ENCODE measurements at places on chromosomes 3 and 15.

DNA sequence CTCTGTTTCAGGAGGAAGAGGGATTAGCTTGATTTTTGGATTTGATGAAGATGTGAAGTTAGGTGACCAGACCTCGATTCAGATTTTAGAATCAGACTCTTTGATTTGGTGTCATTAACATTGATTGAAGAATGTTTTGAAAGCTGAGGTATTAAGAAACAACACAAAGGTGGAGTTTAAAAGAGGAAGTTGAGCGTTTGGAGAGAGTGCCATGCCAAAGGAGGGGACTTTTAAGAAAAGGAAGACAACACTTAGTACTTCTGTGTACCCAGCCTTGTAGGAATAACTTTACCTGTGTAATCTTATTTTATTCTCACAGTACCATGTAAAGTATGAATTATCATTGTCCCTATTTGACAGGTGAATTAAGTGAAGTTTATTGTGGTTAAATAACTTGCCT lies 34.4 kb downstream of the PPARG start:
- DNase-seq = no peak
- H3K4me1 ChIP-seq = no peaks in the 10 kb centered on the region
- no peaks in the 10 kb centered on the region for H3K36me3 ChIP-seq
- H3K4me3 ChIP-seq = no peak overlapping the region

DNA sequence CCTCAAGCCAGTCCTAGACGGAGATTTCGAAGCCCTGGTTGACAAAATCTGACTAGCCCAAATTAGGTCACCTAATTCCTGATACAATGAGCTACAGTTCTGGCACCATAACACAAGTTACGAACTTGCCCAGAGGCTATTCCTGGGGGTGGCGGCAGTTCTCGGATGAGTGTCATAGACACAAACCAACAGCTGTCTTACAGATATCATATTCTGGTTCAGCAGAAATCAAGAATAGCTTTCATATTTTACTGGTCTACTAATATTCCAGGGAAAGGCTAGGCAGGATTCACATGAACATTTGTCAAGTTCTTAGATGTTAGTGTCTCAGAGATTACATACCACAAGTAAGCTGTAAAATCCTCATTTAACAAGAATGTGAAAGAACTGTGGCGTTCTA lies 8.8 kb downstream of the ANAPC13 start:
- no peaks in the 10 kb centered on the region for H3K27me3 ChIP-seq
- DNase-seq = no peak
- H3K4me1 ChIP-seq = no peaks in the 10 kb centered on the region
- H3K36me3 ChIP-seq = peaks cover 63% of the 10 kb centered on the region
- no peak overlapping the region for H3K27ac ChIP-seq

- H3K4me1 ChIP-seq = no peaks in the 10 kb centered on the region
- H3K4me3 ChIP-seq = no peak overlapping the region
- no peaks in the 10 kb centered on the region for H3K27me3 ChIP-seq
Observed at GRCh38 chr3:30309961-30310954, 296.1 kb upstream of the TGFBR2 start.

- no peak for DNase-seq
- H3K27ac ChIP-seq = no peak overlapping the region
- H3K27me3 ChIP-seq = no peaks in the 10 kb centered on the region
- no peaks in the 10 kb centered on the region for H3K4me1 ChIP-seq
- no peak overlapping the region for H3K4me3 ChIP-seq
- no peaks in the 10 kb centered on the region for H3K36me3 ChIP-seq
Observed at GRCh38 chr3:49916686-49917085, 12.9 kb downstream of the MON1A start.

DNA sequence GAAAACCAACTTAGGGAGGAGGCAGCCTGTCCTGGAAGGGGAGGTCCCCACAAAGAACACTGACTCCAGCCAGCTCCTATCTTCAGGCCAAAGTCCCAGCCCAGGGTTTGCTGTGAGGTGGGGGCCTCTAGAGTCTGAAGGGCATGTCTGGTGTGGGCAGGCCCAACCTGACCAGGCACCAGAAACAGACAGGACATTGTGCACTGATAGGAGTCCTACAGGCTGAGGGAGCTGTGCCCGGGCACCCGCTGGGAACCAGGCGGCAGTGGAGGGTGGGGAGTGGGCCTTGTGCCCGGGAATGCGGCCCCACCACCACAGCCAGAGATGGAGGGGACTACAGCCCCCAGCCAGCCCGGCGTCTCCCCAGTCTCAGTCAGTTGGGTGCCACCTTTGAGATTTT lies 161.4 kb downstream of the WNT7A start:
- H3K4me1 ChIP-seq = no peaks in the 10 kb centered on the region
- H3K4me3 ChIP-seq = no peak overlapping the region
- no peak for DNase-seq
- H3K36me3 ChIP-seq = no peaks in the 10 kb centered on the region
